Osteocyte (in vitro differentiated cells): ENCODE measurements at places on chromosomes 3 and 15.

DNA sequence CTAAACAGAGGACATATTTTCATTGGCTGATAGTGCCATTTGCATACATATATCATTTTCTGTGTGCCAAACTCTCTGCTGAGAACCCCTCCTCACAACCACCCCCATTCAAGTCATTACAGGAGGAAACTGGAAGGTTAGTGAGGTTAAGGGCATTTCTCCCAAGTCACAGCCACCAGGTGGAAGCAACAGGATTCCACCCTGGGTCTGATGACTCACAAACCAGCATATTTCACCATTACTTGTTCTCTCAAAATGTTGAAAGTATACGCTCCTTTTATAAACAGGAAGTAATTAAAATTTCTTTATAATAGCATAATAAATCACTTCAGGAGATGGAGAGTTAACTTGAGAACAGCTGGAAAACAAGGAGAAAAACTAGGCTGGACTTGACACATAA lies 398.6 kb upstream of the WNT5A start:
- DNase-seq, result no peak

DNA sequence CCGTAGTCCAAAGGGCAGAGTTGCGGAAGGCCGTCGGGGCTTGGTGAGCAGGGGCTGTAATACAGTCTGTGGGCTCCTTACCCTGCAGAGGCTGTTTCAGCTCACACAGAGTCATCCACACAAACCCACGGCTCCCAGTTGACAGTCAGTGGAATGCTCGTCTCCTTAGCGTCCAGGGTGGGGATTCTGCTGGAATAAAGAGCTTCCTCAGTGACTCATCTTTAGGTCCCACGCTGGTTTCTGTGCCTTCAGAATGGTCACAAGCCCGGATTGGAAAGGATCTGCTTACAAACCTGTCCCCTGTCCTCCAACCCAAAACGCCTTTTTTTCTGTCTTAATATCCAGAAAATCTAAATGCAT lies 201.3 kb upstream of the TPM1 start:
- no peak for DNase-seq

DNA sequence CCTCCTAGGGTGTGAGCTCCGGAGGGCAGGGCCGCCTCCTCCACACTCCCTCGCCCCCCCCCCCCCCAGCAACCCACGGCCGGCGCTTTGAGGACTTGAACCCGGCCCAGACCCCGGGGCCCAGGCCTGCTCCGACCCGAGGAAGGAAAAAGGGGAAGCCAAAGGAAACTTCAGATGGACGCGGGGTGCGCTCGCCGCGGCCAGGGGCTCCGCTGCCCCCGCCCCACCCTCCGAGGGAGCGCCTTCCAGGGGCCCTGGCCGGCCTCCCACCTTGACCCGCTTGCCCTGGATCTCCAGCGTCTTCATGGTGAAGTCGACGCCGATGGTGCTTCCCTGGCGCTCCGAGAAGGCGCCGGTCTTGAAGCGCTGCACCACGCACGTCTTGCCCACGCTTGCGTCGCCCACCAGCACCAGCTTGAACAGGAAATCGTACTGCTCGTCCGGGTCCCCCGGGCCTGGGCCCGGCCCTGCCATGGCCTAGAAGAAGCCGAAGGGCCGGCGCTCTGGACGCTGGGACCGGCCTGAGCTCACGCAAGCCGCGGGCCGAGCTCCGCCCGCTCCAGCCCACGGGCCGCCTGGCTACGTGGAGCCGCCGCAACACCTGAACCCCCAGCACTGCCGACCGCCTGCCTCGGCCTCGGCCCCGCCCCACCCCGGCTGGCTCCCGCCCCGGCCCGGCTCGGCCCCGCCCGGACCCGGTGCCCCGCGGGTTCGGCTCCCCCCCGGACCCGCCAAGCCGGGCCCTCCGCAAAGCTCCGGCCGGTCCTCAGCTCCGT lies 400 bp downstream of the RAB43 start:
- DNase-seq, result no peak

GRCh38 chr3:50626401-50626800 lies 9.4 kb downstream of the MAPKAPK3 start:
- DNase-seq, result no peak

- no peak for DNase-seq
These were observed 480.5 kb downstream of the CNTN4 start for GRCh38 chr3:2579206-2579605.

GRCh38 chr15:51396921-51397320 lies 55.5 kb downstream of the GLDN start:
- no peak for DNase-seq

DNA sequence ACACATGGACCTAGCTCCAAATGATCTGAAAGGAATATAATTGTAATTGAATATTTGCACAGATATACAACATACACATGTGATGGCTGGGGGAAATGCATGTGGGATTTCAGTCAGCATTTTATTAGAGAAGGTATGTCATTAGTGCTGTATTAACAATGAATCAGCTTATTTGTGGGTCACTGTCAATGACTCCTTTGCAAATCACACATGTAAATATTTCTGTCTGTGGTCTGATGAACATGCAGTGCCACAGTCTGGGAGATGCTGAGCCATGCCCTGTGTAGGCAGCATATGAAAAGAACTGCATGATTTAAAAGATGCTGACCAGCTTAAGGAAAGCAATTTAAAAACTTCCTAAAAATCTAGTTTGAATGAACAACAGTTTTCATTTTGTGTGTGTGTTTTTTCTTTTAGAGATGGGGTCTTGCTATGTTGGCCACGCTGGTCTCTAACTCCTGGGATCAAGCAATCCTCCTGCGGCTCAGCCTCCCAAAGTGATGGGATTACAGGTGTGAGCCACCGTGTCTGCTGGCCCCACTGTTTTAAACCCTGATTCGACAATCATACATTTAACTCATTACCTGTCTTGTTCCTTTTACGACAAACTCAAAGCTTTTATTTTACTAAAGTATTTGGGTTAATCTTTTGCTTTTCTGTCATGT lies 803 bp upstream of the B3GNT5 start:
- DNase-seq, result no peak
